Stimulated activated CD4-positive, alpha-beta T cell treated with anti-CD3 and anti-CD28 coated beads, TNF-alpha, amount 100 ng/mL, for 1 hour (primary cell): ENCODE measurements at places on chromosomes 12 and 14.

- no peak for DNase-seq
Measured at GRCh38 chr12:96948782-96949181, 41.7 kb downstream of the NEDD1 start.

DNA sequence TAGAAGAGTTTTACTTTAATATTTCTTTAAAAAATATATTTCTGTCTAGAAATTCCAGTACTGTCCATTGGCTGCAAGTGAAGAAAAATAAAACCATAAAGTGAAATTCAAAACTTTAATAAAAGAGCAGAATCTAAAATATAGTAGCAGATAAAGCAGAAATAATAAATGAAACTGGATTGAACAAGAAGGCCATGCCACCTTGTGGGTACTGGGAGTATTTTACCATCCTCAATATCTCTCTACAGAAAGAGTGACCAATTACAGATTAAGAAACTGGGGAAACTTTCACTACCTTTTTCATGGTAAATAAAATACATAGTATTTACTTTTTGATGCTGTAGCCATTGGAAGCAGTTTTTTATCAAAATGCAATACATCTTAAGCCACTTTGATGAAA lies 220.5 kb downstream of the BCAT1 start:
- DNase-seq: no peak

GRCh38 chr14:31489691-31490090 lies 1.9 kb upstream of the GPR33 start:
- DNase-seq: no peak

DNA sequence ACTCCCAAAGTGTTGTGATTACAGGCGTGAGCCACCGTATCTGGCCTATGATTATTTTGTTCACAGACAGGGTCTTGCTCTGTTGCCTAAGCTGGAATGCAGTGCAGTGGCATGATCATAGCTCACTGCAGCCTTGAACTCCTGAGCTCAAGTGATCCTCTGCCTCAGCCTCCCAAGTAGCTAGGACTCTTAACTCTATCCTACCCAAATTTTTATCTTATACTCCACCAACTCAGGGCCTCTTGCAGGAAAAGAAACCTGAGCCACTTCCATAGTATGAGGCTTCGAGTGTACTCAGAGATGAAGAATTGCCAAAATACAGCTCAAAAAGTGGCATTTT lies 828 bp downstream of the MMAB start:
- DNase-seq: no peak

DNA sequence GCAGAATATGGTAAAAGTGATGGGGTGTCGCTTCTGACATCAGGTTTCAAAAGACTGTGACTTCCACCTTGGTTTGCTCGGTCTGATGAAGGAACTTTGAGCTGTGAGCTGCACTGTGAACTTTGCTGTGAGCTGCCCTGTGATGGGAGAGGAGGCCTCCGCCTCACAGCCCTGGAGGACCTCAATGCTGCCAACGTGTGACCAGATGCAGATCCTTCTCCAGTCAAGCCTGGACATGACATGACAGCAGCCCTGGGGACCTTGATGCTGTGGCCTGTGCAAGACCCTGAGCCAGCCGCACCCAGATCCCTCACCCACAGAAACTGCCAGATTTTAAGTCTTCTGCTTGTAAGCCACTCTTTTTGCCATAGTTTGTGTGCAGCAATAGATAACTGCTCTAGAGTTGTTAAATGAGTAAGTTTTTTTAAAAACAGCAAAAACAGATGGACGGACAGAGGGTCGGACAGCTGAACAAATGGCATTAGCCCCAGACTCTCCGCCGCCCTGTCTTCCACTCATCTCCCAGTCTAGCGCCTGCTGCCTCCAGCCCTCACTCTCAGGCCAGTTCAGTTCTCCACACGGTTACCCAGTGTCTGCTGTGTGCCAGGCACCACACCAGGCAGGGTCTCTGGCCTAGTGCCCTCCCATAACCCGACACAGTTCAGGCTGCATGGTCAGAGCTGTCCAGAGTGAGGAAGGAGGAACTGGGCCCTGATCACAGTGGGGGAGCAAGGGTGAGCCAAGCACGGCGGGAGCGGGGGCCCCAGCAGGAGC lies 13.1 kb upstream of the LRTM2 start:
- no peak for DNase-seq

GRCh38 chr12:113310489-113310888 lies 24.4 kb downstream of the SLC8B1 start:
- no peak for DNase-seq
